A549 (cell line): ENCODE measurements at places on chromosomes 2 and 18. TPM values are rescaled to one million over a fixed set of nuclear protein-coding genes. Genes with fewer than 3 reads are reported as not detected.

Gene TMEM87B
- 12.1 to 15.9 TPM (median 12.3 TPM) in 3 replicates for polyA plus RNA-seq

Gene MAP3K19
- polyA plus RNA-seq = not detected in 3 replicates

GRCh38 chr18:67475673-67476072 is 40.8 kb downstream of the DSEL start:
- DNase-seq = no peak

DNA sequence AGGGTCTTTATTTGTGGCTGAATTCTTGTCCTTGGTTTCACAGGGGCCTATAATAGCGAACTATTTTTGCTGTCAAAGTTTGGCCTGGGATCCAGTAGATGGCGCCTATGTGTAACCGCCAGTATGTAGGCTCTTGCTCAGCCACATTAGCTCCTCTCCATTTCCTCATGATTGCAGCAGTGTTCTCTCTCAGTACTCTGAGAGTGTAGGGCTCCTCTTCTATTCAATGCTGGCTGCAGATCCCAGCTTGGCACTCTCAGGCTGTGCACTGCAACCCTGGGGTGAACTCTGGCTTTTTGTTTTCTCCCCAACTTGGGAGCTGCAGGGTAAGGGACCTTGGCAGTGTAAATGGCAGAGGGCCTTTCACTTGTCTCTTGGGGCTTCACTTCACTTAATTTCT is 344.6 kb upstream of the CHAC2 start:
- no peak for DNase-seq

GRCh38 chr18:43277164-43277600 is at the start of gene SYT4:
TSS of gene SYT4 (minus strand) at chr18:43277490. CDS start at chr18:43277281, 209 bp downstream.
- peak; percentile 10 for DNase-seq

GRCh38 chr2:63888490-63889402 is 47.0 kb downstream of the UGP2 start:
- DNase-seq = peak; percentile 65

Gene SERPINB10
- polyA plus RNA-seq = not detected in 3 replicates

Gene HJURP
- 102 to 109 TPM (median 103 TPM) in 3 replicates for polyA plus RNA-seq

- no peak for DNase-seq
Observed at GRCh38 chr2:38907743-38908562, 18.3 kb downstream of the ARHGEF33 start.

DNA sequence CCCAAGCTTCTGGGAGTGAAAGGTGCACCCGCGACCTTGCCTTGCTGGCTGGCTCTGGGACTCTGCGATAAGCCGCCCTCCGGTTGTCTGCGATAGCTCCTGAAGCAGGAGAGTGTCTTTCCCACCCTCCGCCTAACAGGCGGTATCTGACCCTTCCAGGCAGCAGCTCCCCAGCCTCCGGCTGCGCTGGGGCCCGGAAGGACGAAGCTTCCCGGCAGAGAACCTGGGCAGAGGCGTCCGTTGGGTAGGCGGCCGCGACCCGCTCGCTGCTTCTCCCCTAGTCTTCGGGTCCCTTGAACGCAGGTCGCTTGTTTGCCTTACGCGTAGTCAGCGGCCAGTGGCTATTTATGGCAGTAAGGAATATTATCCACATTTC is 446 bp upstream of the RHBDD1 start:
- DNase-seq = no peak
